ENCODE measurements at places on chromosomes 4 and X. TPM values are rescaled to one million over a fixed set of nuclear protein-coding genes. Genes with fewer than 3 reads are reported as not detected.
A peak's percentile ranks its signal among the peaks of the same experiment; 100 is the strongest.

The TSPAN7 gene
- total RNA-seq = not detected

The ASB9 gene
- total RNA-seq = not detected

The KDM5C gene
- total RNA-seq = 63.8 TPM

The GRIA3 gene
- not detected for total RNA-seq

The BANK1 gene
- 1.1 TPM for total RNA-seq

The SHISA3 gene
- 0.47 TPM for total RNA-seq

The ATOH1 gene
- not detected for total RNA-seq

GRCh38 chr4:147924604-147925412 is 192.9 kb downstream of the ARHGAP10 start:
- peak; percentile 2 for DNase-seq

- DNase-seq = no peak
Measured at GRCh38 chr4:41110050-41110449, 104.3 kb downstream of the APBB2 start.

DNA sequence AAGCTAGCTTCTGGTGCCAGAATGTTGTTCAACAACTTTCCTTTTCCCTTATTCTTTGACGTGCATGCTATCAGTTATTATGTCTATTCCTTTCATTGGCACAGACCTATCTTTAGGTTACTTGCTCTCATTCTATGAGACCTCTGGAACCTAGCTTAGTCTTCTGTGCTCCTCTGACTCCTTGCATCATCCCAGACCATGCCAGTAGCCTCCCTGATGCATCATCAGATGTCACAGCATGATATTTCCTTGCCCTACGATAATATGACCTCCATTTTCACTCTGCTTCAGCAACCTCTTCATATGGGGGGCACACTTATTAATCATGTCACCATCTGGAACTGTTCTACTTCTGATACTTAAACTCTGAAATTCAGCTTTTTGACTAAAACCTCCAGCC is 37.2 kb downstream of the CLCN5 start:
- no peak for DNase-seq

- DNase-seq = no peak
Measured at GRCh38 chr4:131370846-131371245, 1778.2 kb upstream of the PCDH10 start.
